ENCODE measurements at places on chromosomes 5 and 9. TPM values are rescaled to one million over a fixed set of nuclear protein-coding genes. Genes with fewer than 3 reads are reported as not detected.

TRIM52 gene
- 8.0 TPM for total RNA-seq

IFNA13 gene
- not detected for total RNA-seq

FPGS gene
- total RNA-seq = 52.9 TPM

TEX48 gene
- not detected for total RNA-seq

SLC4A9 gene
- total RNA-seq = 1.6 TPM

IRX4 gene
- 2.5 TPM for total RNA-seq

ALDH1A1 gene
- total RNA-seq = 62.8 TPM

DDX41 gene
- total RNA-seq = 46.4 TPM

KCTD16 gene
- 0.10 TPM for total RNA-seq

ATP6V1G1 gene
- 130 TPM for total RNA-seq

RIMOC1 gene
- 17.5 TPM for total RNA-seq

FGD3 gene
- total RNA-seq = 7.1 TPM

LOX gene
- total RNA-seq = 46.0 TPM

IGFBPL1 gene
- 1.2 TPM for total RNA-seq

OBP2B gene
- not detected for total RNA-seq

SHISAL2B gene
- not detected for total RNA-seq

MAMDC2 gene
- total RNA-seq = 21.5 TPM

RAB3C gene
- 0.21 TPM for total RNA-seq

GDA gene
- 1.8 TPM for total RNA-seq

TMEM171 gene
- 0.41 TPM for total RNA-seq

PDGFRB gene
- 129 TPM for total RNA-seq

P4HA2 gene
- 87.2 TPM for total RNA-seq

TMC1 gene
- total RNA-seq = 0.62 TPM

AMBP gene
- total RNA-seq = not detected

KCNMB1 gene
- 0.41 TPM for total RNA-seq

FST gene
- total RNA-seq = 14.4 TPM

ANKH gene
- 35.8 TPM for total RNA-seq

SPAAR gene
- total RNA-seq = 1.8 TPM

PFN3 gene
- not detected for total RNA-seq

TXNDC8 gene
- total RNA-seq = not detected

ICE1 gene
- 47.5 TPM for total RNA-seq

SH3RF2 gene
- 14.3 TPM for total RNA-seq

CDC25C gene
- 4.4 TPM for total RNA-seq

HMGCR gene
- total RNA-seq = 75.3 TPM

PRRX2 gene
- total RNA-seq = 6.9 TPM

All from tongue (tissue), 3 donors.